ENCODE measurements at places on chromosomes 1 and 21.

DNA sequence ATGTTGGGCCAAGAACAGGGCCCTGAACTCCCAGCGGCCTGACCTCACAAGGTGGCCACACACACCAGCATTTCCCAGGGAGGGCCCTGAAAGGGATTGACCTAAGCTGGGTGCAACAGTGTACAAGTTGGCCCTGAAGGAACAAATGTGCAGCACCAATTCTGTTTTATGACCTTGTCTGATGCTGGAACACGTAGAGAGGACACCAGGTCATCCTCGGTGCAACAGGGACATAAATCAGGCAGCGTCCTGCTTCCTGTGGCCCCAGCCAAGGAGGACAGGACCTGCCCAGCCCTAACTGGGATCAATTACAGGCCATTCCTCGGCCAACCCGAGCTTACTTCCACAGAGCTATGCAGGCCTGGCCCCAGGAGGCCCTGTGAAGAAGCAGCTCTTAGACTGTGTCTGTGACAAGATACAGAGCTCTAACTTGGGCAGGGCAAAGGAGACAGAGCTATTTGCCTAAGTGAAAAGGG, 12.8 kb upstream of the PHC2 start:
- DNase-seq = no peak

DNA sequence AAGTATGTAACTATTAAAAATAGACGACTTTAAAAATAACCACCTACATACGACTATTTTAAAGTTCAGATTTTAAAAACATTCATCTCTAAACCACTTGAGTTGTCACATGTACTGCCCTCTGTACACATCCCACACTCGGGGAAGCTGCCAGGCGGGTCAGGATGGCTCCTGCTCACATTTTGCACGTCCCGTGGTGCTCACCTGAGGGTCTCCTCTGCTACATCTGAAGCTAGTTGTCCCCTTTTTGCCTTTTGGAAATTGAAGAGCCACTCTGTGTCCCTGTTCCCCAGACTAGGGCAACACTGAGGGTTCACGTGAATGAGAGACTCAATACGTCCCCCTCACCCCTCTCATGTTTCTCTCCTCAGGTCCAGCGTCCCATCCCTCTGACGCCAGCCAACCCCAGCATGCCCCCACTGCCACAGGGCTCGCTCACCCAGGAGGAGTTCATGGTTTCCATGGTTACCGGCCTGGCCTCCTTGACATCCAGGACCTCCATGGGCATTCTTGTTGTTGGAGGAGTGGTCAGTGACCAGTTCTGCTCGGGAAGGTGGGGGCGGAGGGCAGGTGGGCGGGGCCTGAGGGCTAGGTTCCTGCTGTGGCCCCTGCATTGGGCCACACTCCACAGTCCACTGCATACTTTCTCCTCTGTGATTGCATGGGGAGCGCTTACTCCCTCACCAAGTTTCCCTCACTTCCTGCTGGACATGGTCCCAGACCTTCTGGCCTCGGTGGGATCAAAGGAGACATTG, 13.0 kb upstream of the MIIP start:
- DNase-seq = no peak

GRCh38 chr1:2983319-2983705, 38.0 kb upstream of the ACTRT2 start:
- DNase-seq = no peak

DNA sequence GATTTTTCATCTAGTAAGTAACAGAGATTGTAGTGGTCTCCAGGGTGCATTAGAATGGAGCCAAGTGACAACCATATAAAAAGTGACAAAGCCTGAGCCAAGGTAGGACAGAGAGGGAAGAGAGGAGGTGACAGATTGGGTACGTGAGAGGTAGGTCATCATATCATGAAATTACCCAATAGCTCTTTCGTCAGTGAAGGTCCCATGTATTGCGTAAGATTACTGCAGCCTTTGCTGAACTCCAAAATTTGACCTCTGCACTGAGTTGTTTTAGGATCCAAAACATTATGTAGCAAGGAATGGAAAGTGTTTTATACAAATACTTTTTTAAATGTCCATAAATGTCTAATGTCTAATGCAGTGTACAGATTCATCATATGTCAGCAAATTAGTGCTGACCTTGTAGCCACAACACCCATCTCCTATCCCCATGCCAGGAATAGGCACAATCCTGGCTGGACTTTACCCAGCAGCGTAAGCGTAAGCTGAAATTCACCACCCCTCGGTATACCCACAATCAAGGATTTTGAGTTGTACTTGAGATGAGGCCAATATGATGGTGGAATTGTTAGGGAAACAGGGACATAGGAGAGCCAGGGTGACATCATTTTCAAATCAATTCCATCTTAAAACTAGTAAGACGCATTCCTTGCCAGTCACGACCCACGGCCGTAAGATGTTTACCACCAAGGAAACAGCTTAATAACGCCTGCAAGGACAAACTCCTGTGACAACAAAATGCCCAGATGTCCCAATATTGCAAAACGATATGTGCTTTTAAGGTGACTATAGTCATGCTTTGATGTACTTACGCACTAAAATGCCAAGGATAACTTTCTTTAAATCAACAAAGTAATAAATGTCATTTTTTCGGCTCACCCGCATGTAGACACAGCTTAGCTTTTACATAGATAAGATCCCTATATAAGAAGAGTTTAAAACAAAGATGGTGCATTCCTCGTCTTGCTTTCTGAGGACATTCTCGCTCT, 38.1 kb upstream of the GREM2 start:
- no peak for DNase-seq

GRCh38 chr1:222546091-222546490, 1.8 kb downstream of the HHIPL2 start:
- DNase-seq = no peak

- no peak for DNase-seq
Measured at GRCh38 chr1:153647346-153647714, 11.2 kb upstream of the SNAPIN start.

- DNase-seq = no peak
Measured at GRCh38 chr1:61058483-61059245, 23.7 kb upstream of the NFIA start.

DNA sequence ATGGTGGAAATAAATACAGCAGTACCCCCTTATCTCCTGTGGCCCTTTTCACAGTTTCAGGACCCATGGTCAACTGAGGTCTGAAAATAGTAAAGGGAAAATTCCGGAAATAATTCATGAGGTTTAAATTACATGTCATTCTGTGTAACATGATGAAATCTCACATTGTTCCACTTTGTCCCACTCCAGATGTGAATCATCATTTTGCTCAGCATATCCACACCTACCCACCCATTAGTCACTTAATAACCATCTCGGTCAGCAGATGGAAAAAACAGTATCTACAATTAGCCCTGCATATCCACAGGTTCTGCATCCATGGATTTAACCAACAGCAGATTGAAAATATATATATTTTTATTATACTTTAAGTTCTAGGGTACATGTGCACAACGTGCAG, 86.9 kb upstream of the GORAB start:
- no peak for DNase-seq

GRCh38 chr1:239993366-239993765, 98.3 kb upstream of the FMN2 start:
- DNase-seq = no peak
